ENCODE measurements at places on chromosomes 2 and 18.

- peak; percentile 59 for DNase-seq
Observed at GRCh38 chr2:216474925-216475670, 23.5 kb upstream of the RPL37A start.

- DNase-seq: no peak
Observed at GRCh38 chr2:44529448-44529847, 167.7 kb downstream of the CAMKMT start.

DNA sequence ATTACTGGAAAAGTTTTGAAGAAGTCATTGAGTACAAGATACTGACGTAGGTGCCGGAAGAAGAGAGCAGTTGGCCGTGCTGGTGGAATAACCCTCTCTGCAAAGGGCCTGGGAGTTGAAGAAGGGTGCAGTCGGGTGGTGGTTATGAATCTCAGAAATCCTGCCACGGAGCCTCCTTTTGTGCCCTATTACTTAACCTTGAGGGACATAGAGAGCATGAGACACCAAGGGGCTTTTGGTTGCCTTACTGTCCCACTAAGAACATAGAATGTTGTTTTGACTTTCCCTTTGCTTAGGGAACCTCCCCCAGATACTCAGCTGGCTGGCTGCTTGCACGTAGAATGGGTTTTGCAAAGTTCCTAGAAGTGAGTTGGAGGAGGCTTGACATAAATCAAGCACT lies 1.3 kb upstream of the CD28 start:
- DNase-seq: no peak

DNA sequence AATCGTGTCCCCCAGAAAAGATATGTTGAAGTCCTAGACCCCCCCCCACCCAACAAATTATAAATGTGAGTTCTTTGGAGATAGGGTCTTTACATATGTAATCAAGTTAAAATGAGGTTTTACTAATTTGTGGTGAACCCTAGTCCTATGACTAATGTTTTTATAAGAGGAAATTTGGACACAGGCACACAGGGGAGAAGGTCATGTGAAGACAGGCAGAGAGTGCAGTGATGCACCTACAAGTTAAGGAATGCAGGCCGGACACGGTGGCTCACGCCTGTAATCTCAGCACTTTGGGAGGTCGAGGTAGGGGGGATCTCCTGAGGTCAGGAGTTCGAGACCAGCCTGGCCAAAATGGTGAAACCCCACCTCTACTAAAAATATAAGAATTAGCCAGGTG lies 5.8 kb upstream of the PMAIP1 start:
- no peak for DNase-seq

GRCh38 chr2:33336036-33336625 lies 140.3 kb upstream of the RASGRP3 start:
- DNase-seq: no peak

DNA sequence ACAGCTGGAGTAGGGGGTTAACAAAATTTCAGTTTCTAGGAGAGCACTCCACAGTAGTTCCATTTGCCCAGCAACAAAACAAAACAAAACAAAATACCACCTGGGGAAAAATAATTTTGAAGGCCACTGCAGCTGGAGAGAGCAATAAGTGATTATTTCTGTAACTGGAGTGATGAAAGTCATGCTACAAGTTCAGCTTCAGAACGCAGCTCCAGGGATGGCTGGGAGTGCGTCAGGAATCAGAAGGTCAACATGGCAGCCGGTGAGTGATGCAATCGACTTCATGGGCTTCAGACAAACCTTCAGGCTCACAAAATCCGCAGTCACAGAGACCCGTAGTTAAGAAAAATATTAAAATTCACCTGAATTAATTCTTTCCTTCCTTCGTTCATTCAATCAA lies 41.0 kb downstream of the ABHD3 start:
- no peak for DNase-seq

DNA sequence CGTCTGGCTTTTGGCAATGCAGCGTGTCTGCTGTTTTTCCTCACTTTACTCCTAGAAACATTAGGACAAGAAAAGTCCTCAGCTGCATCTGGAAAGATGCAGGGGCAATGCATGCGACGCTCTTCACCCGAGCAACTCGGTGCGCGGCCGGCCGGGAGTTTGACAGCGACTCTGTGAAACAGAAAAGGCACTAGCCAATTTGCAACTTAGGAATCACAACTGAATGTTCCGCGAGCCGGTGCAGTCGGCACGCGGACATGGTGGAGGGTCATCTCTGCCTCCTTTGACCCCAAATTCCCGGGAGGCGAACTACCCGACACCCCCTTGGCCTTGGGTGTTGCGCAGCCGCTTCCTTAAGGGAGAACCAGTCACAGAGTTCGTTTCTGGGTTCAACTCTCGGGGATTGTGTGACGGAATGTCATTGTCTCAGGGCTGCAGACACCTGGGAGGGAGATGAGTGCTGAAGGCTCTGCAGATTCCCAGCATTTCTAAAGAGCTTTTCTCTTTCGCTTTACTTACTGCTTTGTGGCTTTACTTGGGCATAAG lies 9.8 kb downstream of the NR4A2 start:
- DNase-seq: no peak

- DNase-seq: no peak
Observed at GRCh38 chr2:75573145-75573878, 12.6 kb upstream of the EVA1A start.

DNA sequence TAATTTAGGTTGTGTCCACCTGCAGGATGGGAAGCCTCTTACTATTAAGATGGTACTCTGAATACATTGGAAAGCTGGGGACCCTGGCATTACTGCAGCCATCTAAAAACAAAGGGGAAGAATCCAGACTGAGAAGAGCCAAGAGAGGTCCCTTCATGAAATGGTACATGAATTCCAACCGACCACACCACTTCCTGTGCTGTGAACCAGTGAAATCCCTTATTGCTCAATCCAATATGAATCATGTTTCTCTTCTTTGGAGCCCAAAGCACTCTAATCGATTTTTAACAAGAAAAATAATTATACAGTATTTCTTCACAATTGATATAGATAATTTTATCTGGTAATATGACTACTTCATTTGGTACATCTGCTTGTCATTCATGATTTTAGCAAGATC lies 479.7 kb upstream of the RAB6C start:
- no peak for DNase-seq

- no peak for DNase-seq
Observed at GRCh38 chr2:197191940-197192322, 118.6 kb downstream of the ANKRD44 start.

DNA sequence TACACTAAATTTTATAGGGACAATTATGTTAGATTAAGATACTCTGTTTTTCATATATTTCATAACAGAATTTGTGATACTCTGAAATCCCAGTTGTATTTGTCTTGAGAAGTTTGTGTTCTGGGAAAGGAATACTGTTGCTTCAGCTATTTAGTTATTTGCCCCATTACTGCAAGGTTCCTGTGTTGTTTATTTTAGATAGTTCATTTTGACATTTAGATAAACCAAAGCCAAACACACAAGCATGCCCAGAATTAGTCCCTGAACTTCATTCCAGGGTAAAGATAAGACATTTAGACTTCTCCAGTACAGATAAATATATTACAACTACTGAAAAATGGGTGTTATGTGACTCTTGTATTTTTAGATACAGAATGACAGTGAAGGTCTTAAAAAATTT lies 74.7 kb downstream of the BMPR2 start:
- no peak for DNase-seq
